ENCODE measurements at places on chromosomes 16 and 17. TPM values are rescaled to one million over a fixed set of nuclear protein-coding genes. Genes with fewer than 3 reads are reported as not detected.

Gene IFT20
- total RNA-seq, result 8.7 TPM

Gene HBM
- total RNA-seq, result not detected

Gene PDILT
- not detected for total RNA-seq

Gene ADAD2
- not detected for total RNA-seq

Gene TUBB3
- total RNA-seq, result 1.3 TPM

Gene AANAT
- total RNA-seq, result not detected

Gene ABCC6
- 1.2 TPM for total RNA-seq

Gene C16orf96
- total RNA-seq, result 0.32 TPM

Gene IRX3
- total RNA-seq, result 9.8 TPM

Gene ASIC2
- total RNA-seq, result not detected

Gene CDRT15L2
- total RNA-seq, result not detected

Gene UTS2R
- total RNA-seq, result 1.3 TPM

Gene LLGL2
- total RNA-seq, result 1.4 TPM

Gene RSKR
- 6.6 TPM for total RNA-seq

Gene REXO5
- 0.99 TPM for total RNA-seq

Gene CORO6
- 494 TPM for total RNA-seq

Gene ABCC12
- total RNA-seq, result 0.94 TPM

Gene SPATA32
- not detected for total RNA-seq

Gene HOXB1
- total RNA-seq, result not detected

Gene PABPN1L
- total RNA-seq, result not detected

Gene PRSS22
- 0.20 TPM for total RNA-seq

Gene VAT1L
- not detected for total RNA-seq

Gene KRTAP4-5
- total RNA-seq, result not detected

Gene MED1
- total RNA-seq, result 28.3 TPM

Gene SEPTIN12
- total RNA-seq, result not detected

Gene KRTAP17-1
- not detected for total RNA-seq

Gene WSCD1
- 5.2 TPM for total RNA-seq

Gene GALK1
- total RNA-seq, result 9.0 TPM

Gene GLTPD2
- not detected for total RNA-seq

Gene SLFN12
- total RNA-seq, result 1.8 TPM

Gene PRSS27
- 0.22 TPM for total RNA-seq

Gene SMARCE1
- total RNA-seq, result 63.1 TPM

Gene CMTM1
- 0.76 TPM for total RNA-seq

Gene BCO1
- total RNA-seq, result not detected

Gene NTN1
- total RNA-seq, result 1.4 TPM

Gene ADORA2B
- 0.36 TPM for total RNA-seq

Gene RDM1
- total RNA-seq, result not detected

Gene SEPTIN1
- 1.1 TPM for total RNA-seq

Gene LRRC36
- total RNA-seq, result not detected

Gene MPP2
- total RNA-seq, result 0.81 TPM

Gene KCNG4
- 0.10 TPM for total RNA-seq

Gene FBXW10B
- total RNA-seq, result 1.3 TPM

Gene CMTM2
- not detected for total RNA-seq

Measured in psoas muscle (tissue), 8 donors.